ENCODE measurements at places on chromosomes 13 and 19.

DNA sequence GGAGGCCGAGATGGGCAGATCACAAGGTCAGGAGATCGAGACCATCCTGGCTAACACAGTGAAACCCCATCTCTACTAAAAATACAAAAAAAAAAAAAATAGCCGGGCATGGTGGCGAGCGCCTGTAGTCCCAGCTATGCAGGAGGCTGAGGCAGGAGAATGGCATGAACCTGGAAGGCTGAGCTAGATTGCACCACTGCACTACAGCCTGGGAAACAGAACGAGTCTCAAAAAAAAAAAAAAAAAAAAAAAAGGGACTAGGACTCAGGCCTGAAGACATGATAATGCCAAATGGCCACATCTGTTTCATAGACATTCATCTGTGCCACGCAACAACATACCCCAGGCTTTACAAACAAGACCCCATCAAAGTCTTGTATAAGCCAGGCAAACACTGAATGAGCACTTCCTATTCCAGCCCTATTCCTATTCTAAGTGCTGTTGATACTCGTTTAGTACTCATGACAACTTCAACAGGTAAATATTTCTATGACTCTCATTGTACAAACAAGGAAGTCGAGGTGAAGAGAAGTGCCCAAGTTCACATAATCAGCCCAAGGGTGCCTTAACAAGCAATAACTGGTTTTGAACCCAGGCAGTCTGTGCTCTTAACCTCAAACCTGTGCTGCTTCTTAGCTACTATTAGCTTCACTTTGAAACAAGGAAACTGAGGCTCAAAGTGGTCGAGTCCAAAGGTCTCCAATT, 1.7 kb downstream of the B9D2 start:
- DNase-seq = no peak

GRCh38 chr19:1173159-1173844, 766 bp downstream of the SBNO2 start:
- DNase-seq = peak; percentile 7

GRCh38 chr19:718991-719512, 10.3 kb downstream of the PALM start:
- no peak for DNase-seq

DNA sequence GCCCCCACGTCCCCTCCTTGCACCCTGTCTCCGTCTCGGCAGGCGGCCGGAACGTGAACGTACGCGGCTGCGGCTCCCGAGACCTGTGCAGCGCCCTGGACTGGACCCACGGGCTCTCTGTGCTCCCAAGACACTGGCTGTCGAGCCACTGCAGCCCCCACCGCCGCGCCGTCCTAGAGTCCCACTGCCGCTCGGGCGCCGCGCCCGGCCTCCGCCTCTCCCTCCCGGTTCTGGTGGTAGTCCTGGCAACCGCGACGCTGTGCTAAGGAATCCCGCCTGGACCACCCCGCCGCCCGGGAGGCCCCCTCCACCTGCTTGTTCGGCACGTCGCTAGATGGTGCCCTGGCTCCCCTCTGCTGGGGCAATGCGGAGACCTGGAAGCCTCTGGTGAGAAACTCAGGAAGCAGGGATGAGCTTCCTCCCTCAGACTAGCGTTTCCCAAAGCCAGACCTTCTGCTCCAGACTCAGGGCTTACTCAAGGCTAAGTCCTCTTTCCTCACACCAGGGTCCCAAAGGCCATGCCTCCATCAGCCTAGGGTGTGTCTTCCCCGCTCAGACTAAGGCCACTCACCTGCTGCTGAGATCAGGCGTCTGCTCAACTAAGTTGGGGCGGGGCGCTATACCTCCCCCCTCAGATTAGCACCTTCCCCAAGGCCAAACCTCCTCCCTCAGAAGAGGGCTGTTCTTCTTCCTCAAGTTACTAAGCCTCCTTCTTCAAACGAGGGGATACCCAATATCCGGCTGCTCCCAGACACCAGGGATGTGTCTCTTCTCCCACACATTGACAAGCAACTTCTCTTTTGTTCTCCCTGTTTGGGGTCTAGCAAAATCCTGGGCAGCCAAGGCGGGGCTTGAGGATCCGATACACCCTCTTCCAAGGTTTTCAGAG, 16.1 kb upstream of the IRGC start:
- DNase-seq = no peak

DNA sequence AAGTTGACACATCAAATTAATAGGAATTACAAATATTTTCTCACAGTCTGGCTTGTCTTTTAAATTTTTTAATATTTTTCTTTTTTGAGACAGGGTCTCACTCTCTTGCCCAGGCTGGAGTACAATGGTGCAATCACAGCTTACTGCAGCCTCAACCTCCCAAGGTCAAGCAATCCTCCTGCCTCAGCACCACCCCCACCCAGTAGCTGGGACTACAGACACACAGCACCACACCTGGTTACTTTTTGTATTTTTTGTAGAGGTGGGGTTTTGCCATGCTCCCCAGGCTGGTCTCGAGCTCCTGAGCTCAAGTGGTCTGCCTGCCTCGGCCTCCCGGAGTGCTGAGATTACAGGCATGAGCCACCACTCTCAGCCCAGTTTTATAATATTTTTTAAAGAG, 72.0 kb downstream of the SPATA13 start:
- DNase-seq = no peak

DNA sequence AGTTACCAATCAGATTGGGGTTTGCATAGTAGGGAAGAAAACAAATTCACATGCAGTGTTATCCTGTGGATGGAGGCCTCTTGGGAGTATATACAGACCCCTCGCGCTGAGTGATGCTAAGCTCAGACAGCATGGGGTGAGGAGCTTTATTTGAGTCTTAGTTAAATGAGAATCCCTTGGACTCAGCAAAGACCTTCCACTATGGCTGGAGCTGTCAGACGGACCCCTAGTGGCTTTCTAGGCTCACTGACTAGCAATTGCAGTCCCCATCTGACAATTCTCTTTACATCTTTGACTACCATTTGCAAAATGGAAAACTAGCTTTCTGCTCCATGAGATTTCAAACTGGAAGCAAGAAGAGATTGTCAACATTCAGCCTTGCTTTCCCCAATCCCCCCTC, 90.4 kb downstream of the STOML3 start:
- DNase-seq = no peak

- no peak for DNase-seq
These were observed 1576.5 kb downstream of the PCDH9 start for GRCh38 chr13:65653613-65654012.

- no peak for DNase-seq
These were observed 8.5 kb downstream of the PLEKHA4 start for GRCh38 chr19:48859711-48860572.

- DNase-seq = no peak
These were observed 7.9 kb downstream of the SIPA1L3 start for GRCh38 chr19:37914908-37915307.

DNA sequence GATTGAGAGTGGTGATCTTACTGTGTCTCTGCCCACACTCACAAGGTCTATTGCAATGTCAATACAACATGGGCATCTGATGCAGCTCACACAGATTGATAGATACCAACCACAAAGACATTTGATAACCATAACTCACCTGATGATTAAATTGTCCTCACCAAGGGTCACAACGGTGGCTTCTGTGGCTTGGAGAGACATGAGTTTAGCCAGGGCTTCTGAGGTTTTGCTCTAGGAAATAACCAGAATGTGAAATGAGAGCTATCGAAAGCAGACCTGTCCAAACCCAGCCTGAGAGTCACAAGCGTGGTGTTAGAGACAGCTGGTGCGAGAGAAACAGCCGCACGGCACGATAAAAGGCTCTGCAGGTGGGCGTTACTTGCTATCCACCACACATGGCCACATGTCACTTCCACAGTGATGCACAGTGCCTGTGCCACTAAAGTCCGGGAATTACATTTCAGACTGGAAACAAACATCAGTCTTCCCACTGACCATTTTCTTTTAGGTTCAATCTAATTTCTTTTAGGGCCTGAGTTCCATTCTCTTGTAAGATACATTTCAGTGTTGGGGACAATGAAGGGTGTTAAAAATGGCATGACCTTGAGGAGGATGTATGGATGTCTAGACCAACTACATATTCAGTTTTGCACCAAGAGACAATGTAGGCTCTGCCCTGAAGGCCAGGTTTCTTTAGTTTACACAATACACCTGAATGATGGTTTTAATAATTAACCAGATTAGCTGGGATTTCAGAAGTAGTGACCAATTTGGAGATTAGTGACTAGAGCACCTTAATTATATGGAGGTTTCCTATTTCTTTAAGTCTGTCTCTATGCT, 53.7 kb downstream of the ATP7B start:
- no peak for DNase-seq

- DNase-seq = no peak
These were observed 110.2 kb downstream of the KLF5 start for GRCh38 chr13:73168953-73169401.

DNA sequence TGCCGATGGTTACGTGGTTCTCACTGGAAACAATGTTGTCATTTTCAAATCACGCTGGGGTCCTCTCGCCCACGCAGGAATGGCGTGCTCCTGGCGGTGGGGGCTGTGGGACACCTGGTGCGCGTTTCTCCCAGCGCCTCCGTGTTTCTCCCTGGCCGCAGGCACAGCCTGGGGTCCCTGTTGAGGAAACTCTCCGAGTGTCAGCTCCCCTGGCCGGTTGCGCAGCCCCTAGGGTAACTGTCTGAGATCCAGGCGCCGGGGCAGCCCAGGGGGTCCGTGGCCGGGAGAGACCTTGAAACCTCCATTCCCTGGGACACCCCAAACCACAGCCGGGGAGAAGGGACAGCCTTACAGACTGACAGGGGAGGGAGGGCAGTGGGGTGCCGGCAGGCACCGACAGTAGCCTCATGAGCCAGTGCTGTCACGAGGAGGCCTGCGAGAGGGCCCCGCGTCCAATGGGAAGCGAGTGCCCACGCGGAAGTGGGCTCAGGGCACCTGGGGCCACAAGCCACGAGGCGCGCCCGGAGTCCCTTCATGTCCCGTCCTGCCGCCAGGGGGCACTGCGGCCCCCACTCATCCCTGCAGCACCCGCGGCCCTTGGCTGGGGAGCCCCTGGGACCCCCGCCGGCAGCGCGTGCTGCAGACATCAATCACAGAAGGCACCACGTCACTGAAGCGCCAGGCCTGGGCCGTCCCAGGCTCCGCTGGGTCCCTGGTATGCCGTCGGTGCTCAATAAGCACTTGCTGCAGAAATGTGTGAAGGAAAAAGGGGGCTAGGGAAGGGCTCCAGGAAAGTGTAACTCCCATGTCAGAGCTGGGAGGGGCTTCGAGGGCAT, 9.5 kb downstream of the ADAMTSL5 start:
- DNase-seq = no peak

GRCh38 chr13:67136157-67136556, 94.0 kb downstream of the PCDH9 start:
- no peak for DNase-seq

DNA sequence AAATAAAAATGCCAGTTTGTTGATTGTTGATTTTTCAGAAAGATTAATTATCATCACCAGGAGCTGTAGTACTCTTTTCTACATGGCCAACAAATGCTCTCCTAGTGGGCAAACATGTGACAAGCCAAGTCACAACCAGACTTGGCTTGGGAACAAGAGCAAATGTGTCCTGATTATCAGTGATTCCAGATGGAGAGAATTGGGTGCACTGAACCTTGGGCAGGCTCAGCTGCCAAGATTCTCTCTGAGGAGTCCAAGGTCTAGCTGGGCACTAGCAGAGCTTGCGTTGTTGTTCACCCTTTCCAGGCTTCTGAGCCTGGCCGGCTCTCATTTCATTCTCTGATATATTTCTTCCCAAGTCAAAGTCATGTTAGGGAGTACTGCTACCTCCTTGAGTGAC, 27.3 kb upstream of the GPI start:
- DNase-seq = no peak

DNA sequence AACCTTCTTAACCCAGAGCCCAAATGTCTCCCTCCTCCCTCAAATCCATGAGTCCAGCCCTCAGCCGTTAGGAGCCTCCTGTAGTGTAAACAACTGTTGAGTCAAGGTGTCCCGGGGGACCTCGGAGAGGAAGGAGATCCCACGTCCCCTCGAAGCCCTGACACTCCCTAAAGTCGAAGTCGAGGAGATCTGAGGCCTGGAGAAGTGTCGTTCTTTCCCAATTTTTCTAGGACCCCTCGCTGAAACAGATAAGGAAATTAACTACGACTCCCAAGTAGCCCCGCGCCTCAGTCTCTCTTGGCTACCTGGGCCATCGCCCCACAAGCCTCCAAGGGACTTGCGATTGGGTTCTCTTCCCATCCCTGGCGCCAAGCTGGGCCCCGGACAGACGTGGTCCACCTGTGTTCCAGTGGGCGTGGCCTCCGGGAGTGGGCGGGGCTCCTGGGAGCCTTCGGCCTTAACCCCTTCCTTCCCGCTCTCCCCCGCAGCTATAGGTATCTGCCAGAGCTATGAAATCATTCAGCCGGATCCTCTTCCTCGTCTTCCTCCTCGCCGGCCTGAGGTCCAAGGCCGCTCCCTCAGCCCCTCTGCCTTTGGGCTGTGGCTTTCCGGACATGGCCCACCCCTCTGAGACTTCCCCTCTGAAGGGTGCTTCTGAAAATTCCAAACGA, 869 bp downstream of the GFY start:
- no peak for DNase-seq

DNA sequence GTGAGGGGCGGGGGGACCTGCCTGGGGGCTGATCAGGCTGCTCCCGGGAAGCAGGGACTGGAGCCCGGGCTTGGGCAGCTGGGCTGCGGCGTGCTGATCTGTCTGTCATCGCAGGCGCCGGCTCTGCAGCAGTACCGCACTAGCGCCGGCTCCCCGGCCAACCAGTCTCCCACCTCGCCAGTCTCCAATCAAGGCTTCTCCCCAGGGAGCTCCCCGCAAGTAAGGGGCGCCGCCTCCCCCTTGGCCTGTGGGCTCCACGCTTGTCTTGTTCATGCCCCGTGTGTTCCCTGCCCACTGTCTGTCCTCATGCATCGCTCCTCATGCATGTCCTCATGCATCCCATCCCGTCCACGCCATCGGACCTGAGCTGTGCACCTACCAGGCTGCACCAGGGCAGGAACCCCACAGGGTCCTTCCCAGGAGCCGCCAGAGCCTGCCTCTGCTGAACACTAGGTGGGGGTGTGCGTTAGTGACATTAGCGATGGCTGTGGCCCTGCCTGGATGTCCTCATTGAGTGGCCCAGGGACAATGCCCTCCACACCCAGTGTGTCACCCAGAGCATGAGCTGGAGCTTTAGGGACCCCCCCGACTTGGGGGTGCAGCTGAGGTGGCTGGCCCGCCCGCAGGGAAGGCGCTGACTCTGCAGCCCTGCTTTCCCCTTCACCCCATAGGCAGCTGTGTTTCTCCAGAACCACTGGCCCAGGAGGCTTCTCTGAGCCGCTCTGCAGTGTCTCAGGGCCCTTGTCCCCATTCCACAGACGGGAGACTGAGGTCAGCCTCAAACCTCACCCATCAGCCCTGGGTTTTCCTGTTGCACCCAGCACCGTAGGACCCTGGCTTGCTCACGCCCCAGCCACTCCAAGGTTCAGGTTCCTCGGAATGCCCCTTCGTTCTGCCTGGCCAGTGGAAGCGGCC, 19.5 kb downstream of the COMP start:
- no peak for DNase-seq

DNA sequence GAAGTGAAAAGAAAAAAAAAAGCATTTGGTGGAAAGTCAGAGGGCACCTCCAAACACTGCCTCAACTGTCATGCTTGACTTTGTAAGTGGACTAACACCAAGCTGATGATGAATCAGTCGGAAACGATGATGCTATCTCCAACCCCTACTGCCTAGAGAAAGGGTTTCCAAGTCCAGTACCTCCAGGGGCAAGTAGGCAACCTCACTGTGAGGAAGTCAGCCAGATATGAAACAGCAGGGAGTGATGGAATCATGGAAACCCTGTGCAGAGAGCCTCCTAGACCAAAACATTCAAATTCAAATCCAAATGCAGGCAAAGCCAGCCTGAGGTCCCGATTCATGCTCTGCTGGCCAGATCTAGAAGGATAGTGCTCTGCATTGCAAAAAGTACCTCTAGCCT, 100.9 kb upstream of the SERP2 start:
- DNase-seq = no peak

GRCh38 chr19:43589277-43589676, 6.7 kb downstream of the IRGQ start:
- DNase-seq = no peak

- peak; percentile 11 for DNase-seq
These were observed 686 bp downstream of the SETDB2 start for GRCh38 chr13:49444524-49445395.

Measured in RCC 7860 (cell line).